ENCODE measurements at places on chromosomes 11 and 22. TPM values are rescaled to one million over a fixed set of nuclear protein-coding genes. Genes with fewer than 3 reads are reported as not detected.

DNA sequence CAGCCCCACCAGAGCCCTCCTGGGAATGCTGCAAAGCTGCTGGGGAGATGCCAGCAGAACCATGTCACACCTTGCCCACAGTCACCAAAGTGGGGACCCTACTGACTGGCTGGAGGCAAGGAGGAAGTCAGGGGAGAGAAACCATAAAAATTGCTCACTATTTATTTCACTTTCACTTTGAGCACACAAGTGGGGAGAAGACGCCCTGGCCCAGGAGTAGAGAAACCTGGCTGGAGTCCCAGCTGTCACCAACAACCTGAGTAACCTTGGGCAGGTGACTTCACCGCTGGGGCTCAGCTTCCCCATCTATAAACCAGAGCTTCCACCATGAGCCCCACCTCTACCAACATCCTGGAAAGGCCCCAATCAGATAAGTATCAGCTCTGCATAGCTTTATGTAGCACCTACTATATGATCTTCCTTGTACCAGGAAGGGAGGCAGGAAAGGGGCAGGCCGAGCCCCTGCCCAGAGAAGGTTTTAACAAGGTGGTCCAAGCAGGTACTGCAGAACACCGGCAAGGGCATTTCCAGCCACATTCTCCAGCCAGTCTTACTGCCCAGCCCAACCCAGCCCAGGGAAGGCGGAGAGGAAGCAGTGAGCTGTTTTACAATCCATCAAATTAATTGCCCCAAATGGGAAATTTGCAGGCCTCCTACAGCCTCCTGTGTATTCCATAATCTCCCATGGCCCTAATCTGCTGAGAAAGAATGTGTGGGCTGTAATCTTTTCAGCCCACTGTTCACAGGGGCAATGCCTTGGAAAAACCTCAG is 27.6 kb downstream of the PLEKHA7 start:
- DNase-seq, result no peak

DNA sequence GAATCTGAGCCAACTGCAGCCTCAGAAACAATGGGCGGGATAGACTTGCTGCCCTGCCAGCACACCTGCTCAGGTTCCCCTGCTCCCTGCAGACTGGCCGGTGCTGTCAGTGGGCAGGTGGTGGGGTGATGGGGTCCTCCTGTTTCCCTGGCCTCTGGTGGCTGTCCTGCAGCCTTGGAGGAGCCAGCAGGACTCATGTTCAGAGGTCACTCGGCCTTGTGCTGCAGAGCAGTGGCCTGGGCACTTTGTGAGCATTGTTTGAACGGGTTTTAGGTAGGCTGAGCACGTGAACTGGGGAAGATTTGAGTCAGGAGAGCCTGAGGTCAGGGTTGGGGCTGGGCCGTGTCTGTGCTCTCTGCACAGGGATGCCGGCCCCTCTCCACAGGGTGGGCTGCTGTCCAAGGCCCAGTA is 17.6 kb downstream of the PPIL2 start:
- DNase-seq, result no peak

- peak; percentile 82 for DNase-seq
These were observed 2.4 kb upstream of the THRSP start for GRCh38 chr11:78061088-78061920.

The TRPM5 gene
- not detected for total RNA-seq

All from Right ventricle myocardium superior (tissue), 1 donor.